ENCODE measurements at places on chromosomes 2 and 18. TPM values are rescaled to one million over a fixed set of nuclear protein-coding genes. Genes with fewer than 3 reads are reported as not detected.
A peak's percentile ranks its signal among the peaks of the same experiment; 100 is the strongest.

RBFA gene
- 26.1 TPM for polyA plus RNA-seq

ACYP2 gene
- polyA plus RNA-seq = 9.7 TPM

GRCh38 chr18:70151614-70152013, 53.9 kb downstream of the RTTN start:
- DNase-seq = no peak

DNA sequence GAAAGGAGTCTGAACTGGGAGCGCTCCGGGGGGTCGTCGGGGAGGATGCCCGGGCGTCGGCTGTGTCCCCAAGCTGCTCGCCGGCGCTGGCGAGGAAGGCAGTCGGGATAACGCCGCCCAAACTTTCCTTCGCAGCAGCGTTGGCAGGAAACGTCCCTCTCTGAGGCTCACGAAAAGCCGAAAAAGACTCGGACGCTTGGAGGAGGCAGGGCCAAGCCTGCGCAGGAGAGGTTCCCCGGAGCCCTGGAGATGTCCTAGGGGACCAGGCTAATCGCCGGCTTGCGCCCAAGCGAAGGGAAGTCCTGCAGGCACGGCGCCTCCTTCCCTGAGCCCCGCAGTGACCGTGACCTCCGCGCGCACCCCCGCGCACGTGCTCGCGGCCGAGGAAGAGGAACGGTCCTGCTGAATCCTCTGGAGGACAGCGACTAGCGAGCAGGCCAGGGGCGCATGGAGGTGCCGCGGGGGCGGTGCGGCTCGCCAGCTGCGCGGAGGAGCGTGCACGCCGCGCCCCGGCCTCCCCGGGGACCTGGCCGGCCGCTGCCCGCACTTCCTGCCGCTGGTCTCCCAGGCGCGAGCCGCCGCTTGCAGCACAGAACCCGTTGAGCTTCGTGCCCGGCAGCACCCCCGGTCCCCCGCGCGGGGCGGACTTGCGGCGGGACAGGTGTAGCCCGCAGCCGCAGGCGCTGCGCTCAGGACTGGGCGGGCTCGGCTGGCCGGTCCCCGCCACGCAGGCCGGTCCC, at the start of gene SH3RF3:
Gene SH3RF3 (plus strand): TSS at position 590 of the 740 bp plus-strand sequence.
- DNase-seq = no peak

GRCh38 chr2:146532009-146532408, 1312.8 kb upstream of the ACVR2A start:
- no peak for DNase-seq

DNA sequence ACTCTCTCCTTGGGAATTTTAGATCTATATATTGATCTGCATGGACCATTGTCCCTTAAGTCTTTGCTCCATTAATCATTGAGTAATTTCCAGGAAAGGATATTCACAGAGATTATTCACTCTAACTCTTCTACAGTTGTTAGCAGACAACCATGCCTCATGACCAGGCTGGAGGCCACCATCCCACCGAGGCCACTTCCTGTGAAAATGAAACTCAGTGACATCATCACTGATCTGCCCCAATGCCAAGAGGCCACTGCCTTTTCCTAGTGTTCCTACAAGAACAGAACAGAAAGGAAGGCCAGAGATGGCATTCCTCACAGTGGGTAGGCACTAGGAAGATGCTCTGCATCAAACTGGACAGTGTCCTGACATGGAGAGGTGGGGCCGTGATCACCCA, 161.3 kb downstream of the DTNA start:
- no peak for DNase-seq

DNA sequence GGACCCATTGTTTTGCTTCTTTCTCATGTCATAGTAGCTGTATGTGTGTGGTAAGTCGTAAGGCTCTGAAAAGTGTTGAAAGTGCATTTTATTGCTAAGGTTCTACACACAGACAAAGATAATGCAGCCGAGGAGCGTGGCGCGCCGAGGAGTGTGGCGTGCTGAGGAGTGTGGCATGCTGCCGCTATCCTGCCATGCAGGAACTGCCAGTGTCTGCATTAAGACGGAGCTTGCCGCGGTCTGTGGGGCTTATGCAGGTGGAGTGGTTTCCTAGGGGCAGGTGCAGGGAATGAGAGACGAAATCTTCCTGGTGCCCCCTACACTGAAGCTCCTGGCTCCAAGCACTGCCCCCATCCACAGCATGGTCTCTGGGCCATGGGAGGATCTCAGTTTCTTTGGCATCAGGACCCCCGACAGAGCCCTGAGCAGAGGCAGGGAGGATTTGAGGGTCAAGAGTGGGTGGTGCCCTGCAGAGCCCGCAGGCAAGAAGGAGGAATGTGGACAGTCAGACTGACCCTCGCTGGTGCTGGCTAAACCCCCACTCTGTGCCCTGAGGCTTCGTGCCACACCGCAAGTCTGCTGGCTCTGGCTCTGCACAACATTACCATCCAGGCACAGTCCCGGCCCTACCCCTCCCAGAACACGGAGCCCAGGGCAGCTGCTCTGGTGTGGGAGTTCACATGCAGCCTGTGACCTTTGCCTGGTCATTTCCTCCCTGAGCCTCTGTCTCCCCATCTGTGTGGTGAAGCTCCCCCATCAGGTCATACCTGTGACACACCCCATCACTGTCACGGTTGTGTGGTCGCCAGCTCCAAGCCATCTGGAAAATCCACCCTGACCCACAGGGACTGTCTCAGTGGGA, 3.2 kb downstream of the SNED1 start:
- no peak for DNase-seq

DNA sequence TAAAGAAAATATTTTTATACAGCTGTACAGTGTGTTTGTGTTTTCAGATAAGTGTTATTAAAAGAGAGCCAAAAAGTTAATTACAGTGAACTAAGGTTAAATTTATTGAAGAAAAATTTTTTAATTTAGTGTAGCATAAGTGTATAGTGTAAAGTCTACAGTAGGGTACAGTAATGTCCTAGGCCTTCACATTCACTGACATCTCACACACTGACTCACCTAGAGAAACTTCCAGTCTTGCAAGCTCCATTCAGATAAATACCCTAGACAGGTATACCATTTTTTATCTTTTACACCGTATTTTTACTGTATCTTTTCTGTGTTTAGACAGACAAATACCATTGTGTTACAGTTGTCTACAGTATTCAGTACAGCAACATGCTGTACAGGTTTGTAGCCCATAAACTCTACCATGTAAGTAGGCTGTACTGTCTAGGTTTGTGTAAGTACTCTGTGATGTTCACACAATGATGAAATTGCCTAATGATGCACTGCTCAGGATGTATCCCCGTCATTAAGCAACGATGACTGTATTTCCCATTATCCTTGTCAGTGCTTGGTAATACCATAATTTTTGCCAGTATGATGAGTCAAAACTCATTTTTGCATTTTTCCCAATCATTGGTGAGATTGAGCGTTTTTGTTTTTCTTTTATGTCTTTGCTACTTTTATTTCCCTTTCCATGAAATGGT, 48.2 kb upstream of the B3GNT2 start:
- no peak for DNase-seq

DNA sequence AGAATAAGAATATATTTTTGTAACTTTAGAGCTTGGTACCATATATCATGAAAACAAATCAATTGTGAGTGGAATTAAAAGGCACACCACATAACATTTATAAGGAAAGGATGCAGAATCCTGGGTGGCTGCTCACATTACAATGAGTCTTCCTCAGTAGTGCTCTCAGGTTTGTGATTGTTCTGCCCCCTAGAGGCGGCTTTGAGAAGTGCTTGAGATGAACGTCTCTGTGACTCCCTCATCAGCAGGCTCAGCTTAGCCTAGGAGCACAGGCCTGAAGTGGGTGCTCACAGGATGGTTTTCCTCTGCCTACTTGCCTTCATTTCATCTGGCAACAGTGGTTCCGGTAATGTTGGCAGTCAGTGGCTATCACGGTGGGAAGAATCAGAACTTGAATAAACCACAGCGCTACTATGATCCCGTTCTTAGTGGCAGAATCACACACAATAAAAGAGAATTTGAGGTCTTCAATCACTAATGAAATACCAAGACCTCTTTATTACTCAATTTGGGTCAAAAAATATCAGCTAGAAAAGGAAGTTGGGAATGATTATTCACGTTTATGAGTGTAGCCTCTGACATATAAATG, 38.1 kb upstream of the B4GALT6 start:
- DNase-seq = peak; percentile 9

GRCh38 chr18:13455960-13456481, 237.5 kb downstream of the LDLRAD4 start:
- DNase-seq = no peak

GRCh38 chr2:86054535-86055082, 51.1 kb downstream of the POLR1A start:
- no peak for DNase-seq

DNA sequence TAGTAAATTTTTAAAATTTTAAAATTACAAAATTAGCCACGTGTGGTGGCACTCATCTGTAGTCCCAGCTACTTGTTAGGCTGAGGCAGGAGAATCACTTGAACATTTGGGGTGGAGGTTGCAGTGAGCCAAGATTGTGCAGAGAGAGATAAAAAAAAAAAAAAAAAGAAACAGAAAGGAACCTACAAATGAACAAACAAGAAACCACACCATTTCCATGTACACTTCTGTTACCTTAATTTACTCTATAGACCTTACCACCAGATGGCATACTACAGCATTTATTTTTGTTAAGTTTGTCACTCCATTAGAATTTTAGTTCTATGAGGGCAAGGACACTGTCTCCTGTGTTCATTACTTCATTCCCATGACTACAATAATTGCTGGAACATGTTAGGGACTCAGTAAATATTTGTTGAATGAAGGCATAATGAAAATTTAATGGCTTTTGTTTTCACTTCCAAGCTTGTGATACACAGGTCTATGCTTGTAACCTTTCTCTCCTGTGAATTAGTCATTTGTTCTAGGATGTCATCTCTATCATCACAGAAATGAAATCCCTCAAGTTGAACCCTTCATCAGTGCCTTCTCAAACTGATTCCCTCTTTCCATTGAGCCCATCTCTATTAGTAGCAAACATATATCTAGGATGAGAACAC, 76.0 kb downstream of the ARHGAP15 start:
- DNase-seq = no peak

DNA sequence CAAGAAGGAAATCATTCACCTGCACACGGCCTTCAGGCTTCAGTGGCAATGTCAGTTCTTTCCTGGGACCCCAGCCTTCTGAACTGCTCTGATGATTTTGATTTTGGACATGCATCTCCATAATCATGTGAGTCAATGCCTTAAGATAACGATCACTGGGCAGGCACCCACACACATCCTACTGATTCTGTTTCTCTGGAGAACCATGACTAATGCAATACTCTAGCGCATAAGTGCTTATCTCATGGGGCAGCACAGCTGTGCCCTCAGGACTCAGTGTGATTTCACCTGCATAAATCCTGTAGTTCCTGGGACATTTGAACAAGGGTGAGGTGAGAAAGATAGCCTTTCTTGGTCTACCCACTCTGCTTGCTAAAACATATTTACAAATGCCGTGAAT, 144.6 kb downstream of the AKAIN1 start:
- no peak for DNase-seq

DNA sequence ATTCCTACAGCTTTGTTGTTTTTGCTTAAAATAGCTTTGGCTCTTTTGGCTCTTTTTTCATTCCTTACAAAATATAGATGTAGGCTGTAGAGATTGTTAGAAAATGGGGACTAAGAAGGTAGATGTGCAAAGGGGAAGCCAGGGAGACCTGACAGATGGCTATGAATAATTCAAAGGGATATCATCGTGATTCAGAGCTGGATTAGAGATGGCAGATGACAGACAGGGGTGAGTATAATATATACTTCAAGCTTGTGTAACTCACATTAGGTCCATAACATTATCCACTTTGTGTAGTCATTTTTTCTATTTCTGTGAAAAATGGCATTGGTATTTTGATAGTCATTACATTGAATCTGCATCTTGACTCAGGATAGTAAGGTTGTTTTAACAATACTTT, 422.9 kb upstream of the ST6GAL2 start:
- no peak for DNase-seq

All from BJ (cell line).